Esophagus muscularis mucosa (tissue), 4 donors: ENCODE measurements at places on chromosomes 4 and X. TPM values are rescaled to one million over a fixed set of nuclear protein-coding genes. Genes with fewer than 3 reads are reported as not detected.

- DNase-seq = no peak
These were observed 5.6 kb downstream of the MAOA start for GRCh38 chrX:43661521-43662240.

GRCh38 chrX:3346501-3347259 is at the start of gene MXRA5:
Gene MXRA5, minus strand, starts transcription at chrX:3346652. Its CDS starts 2,819 bp downstream, at chrX:3343833.
- DNase-seq = no peak

The LPAR4 gene
- total RNA-seq = 0.83 TPM

The CLNK gene
- total RNA-seq = not detected
